ENCODE measurements at places on chromosomes 2 and 18.

GRCh38 chr2:100563407-100564247 lies 834 bp downstream of the PDCL3 start:
- DNase-seq, result no peak

DNA sequence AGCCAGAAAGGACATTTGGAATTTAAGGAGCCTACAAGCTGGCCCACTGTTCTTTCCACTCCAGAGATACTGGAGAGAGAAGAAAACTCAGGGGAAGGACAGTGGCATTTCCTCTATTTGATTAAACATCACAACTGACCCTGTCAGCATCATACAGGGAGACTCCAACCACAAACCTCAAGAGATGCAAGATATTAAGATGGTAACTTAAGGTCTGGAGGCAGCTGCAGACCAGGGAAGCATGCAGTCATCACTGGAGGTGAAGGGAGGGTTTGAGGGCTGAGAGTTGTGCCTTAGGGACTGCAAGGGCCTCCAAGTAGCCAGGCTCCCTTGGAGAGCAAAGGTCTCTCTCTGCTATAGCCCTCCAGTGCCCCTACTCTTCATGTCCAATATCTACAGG lies 67.4 kb downstream of the RNF152 start:
- no peak for DNase-seq

GRCh38 chr2:195337597-195337996 lies 319.4 kb upstream of the SLC39A10 start:
- DNase-seq, result no peak

DNA sequence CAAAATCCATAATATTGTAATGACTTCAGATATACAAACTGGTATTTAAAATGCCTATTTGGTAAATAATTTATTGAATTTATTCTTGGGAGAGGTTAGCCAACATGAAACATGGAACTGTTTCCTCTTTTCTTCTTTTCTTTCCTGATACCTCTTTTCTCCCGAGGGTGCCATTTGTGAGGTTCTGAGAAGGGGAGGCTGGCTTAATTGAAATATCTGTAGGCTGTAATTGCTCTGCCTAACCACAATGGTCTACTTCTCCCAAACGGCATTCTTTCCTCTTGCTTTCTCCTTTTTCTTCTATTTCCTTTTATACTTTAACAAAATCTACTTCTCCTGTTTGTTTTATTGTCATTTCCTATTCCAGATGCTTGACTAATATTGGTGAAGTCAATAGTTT lies 114.9 kb downstream of the TCF4 start:
- DNase-seq, result no peak

- DNase-seq, result no peak
These were observed 43.9 kb downstream of the NFATC1 start for GRCh38 chr18:79439628-79440023.

- no peak for DNase-seq
These were observed 319.1 kb downstream of the SLC4A3 start for GRCh38 chr2:219946529-219946928.

DNA sequence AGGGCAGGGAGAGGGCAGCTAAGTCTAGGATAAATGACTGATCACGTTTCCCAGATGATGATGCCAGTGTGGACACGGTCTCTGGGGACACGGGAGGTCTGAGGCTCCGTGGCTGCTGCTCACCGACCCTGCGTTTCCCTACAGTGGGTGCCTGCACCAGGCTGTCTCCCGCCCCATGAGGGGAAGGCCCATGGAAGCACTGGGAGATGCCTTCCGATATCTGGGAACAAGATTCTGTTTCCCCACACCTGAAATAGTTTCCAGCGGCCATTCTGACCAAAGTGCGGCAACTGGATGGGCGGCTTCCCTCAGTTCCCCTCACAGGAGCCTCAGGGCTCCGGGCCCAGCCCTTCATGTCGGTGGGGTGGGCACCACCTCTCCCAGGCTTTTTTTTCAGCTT lies 83.1 kb downstream of the EDAR start:
- no peak for DNase-seq

- DNase-seq, result no peak
These were observed 116.3 kb upstream of the SERPINE2 start for GRCh38 chr2:224155371-224155770.

GRCh38 chr18:74520096-74520833 lies 14.0 kb upstream of the CNDP1 start:
- DNase-seq, result no peak

DNA sequence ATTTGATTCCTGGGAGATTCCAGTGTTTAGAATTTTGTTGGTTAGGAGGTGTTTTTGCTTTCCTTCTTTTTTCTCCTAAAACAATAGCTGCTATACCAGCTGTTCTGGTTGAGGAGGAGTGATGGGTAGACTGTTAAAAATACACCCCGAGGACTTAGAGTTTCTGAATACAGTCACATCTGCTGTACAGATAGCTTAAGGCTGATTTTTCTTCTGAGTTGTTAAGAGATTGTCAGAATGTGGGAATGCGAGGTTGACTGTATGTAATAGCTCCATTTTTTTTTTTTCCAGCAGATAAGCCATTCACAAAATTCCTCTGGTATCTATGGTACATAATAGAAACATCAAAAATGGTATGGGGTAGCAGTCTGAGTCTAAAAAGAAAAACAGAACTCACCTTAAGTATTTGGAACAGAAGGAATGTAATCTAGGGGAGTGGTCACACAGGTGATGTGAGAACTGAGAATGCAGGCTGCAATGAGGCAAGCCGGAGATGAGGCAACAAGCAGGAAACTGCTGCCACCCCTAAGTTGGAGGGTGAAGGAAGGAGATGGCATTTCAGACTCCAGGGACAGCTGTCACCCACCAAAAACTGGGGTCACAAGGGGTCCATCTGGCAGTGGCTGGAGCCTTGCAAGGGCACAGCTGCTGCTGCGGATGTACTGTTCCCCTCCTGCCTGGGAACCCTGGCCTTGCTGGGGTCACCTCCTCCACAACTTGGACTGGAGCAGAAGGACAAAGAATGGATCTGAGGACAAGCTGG lies 2.4 kb downstream of the DGKD start:
- DNase-seq, result no peak

- DNase-seq, result no peak
These were observed 99.5 kb downstream of the RAB3GAP1 start for GRCh38 chr2:135151615-135152014.

Measured in stimulated activated CD4-positive, alpha-beta T cell treated with anti-CD3 and anti-CD28 coated beads, Interleukin-4, amount 100 ng/mL, for 48 hours (primary cell).